Hematopoietic multipotent progenitor cell treated with erythropoietin and hydrocortisone succinate and interleukin-3 and kit ligand, for 6 days (in vitro differentiated cells): ENCODE measurements at places on chromosomes 3 and 15.

GRCh38 chr3:56980798-56981390 lies 79.6 kb upstream of the SPATA12 start:
- DNase-seq: peak; percentile 71

DNA sequence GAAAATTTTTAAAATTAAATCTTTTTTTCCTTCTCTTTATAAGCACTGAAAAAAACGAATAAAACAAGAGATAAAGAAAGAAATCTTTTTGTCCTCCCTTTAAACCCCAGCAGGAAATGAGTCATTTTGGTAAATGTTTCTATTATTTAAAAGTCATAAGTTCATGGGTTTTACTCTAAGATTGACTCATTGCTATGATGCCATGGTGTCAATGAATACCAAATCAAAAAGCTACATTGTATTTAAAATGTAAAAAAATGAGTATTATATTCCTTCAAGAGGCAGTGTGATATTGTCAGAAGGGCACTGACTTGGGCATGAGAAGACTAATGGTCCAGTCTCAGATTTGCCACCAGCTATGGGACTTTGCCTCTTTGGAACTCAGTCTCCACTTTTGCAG lies 303.4 kb upstream of the DNAJC19 start:
- no peak for DNase-seq

- peak; percentile 73 for DNase-seq
Measured at GRCh38 chr3:152193673-152194267, 75.0 kb upstream of the MBNL1 start.

GRCh38 chr3:13401149-13401548 lies 19.0 kb downstream of the NUP210 start:
- no peak for DNase-seq

DNA sequence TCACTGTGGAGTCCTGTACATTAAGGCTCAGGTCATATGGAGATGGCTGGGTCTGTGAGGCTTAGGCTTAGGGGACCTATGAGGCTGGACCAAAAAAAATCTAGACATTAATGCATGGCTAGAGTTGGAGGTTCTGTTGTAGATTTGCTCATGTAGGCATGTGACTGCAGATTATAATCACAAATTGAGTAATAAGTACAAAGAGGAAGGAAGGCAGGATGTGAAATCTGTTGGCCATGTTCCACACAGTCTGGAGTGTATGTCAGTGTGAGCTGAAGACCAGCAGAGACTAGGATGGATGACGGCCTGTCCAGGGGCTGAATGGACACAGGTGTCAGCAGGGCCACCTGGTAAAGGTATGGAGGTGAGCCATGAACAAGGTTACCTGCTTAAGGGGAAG lies at the start of gene ST3GAL6:
ST3GAL6 (plus strand) TSS at position 265 of the 400 bp plus-strand sequence. CDS start 5,101 bp downstream, outside the sequence.
- peak; percentile 81 for DNase-seq

- DNase-seq: peak; percentile 35
Measured at GRCh38 chr15:60476713-60477112, 2.2 kb downstream of the ICE2 start.

GRCh38 chr3:11805716-11806115 lies 41.0 kb downstream of the TAMM41 start:
- no peak for DNase-seq
